ENCODE measurements at places on chromosomes 1 and 21. TPM values are rescaled to one million over a fixed set of nuclear protein-coding genes. Genes with fewer than 3 reads are reported as not detected.

DNA sequence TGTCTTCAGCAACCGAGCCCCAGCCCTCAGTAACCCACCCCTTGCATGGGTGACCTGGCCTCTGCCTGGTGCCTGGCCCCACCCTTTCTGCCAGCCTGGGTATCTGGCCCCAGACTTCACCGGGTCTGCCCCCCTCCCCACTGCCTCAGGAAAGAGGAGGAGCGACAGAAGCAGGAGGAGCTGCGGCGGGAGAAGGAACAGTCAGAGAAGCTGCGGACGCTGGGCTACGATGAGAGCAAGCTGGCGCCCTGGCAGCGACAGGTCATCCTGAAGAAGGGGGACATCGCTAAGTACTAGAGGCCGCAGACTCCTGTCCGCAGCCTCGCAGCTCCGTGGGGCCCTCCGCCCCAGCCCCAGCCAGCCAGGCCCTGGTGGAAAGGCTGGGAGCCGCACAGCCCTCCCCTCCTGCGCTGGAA lies 6.1 kb downstream of the TNFRSF25 start:
- no peak overlapping the region for H3K4me3 ChIP-seq
- peaks cover 19% of the 10 kb centered on the region for H3K4me1 ChIP-seq
- H3K27ac ChIP-seq: no peak overlapping the region
- H3K27me3 ChIP-seq: peaks cover 25% of the 10 kb centered on the region
- H3K36me3 ChIP-seq: peaks cover 60% of the 10 kb centered on the region
- no peak for DNase-seq

- peaks cover 67% of the 10 kb centered on the region for H3K4me1 ChIP-seq
- no peak overlapping the region for H3K4me3 ChIP-seq
- H3K36me3 ChIP-seq: no peaks in the 10 kb centered on the region
- H3K27ac ChIP-seq: peak overlapping the region; percentile 91
- no peaks in the 10 kb centered on the region for H3K27me3 ChIP-seq
Measured at GRCh38 chr21:41715649-41716281, 51.1 kb downstream of the RIPK4 start.

GRCh38 chr21:44929799-44930542 lies 9.3 kb upstream of the ITGB2 start:
- no peaks in the 10 kb centered on the region for H3K36me3 ChIP-seq
- H3K4me3 ChIP-seq: no peak overlapping the region
- no peak overlapping the region for H3K27ac ChIP-seq

DNA sequence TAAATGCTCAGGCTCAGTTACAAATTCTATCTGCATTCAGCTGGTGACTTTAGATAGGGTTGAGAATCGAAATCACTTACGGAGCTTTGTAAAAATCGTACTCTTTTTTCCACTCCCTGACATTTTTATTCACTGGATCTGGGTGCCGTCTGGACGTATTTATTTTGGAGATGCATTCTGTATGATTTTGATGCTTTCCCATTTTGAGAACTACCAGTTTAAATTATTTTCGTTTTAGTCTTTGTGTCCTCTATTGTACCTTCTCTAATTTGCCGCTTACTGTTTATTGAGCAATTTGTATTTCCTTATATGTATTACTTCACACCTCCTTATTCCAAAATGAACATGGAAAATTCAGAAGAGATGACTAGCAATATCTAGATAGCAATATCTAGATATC lies 96.2 kb downstream of the FASLG start:
- H3K4me3 ChIP-seq: no peak overlapping the region
- no peak for DNase-seq
- peaks cover 18% of the 10 kb centered on the region for H3K27me3 ChIP-seq
- no peak overlapping the region for H3K27ac ChIP-seq
- H3K36me3 ChIP-seq: no peaks in the 10 kb centered on the region

- H3K27me3 ChIP-seq: no peaks in the 10 kb centered on the region
- no peaks in the 10 kb centered on the region for H3K4me1 ChIP-seq
- no peak overlapping the region for H3K4me3 ChIP-seq
- no peak overlapping the region for H3K27ac ChIP-seq
- DNase-seq: no peak
Measured at GRCh38 chr1:111332190-111332589, 41.5 kb downstream of the CHIA start.

- no peaks in the 10 kb centered on the region for H3K27me3 ChIP-seq
- DNase-seq: no peak
- no peaks in the 10 kb centered on the region for H3K4me1 ChIP-seq
Measured at GRCh38 chr1:94970783-94971182, 43.9 kb upstream of the CNN3 start.

GRCh38 chr1:112717263-112717873 lies 2.2 kb upstream of the PPM1J start:
- H3K36me3 ChIP-seq: no peaks in the 10 kb centered on the region
- no peak overlapping the region for H3K27ac ChIP-seq
- no peak for DNase-seq
- H3K4me1 ChIP-seq: peaks cover 16% of the 10 kb centered on the region

GRCh38 chr1:197305925-197306324 lies 37.9 kb downstream of the CRB1 start:
- H3K4me3 ChIP-seq: no peak overlapping the region
- H3K4me1 ChIP-seq: no peaks in the 10 kb centered on the region
- H3K36me3 ChIP-seq: no peaks in the 10 kb centered on the region

- H3K27me3 ChIP-seq: peaks cover 24% of the 10 kb centered on the region
- no peak overlapping the region for H3K27ac ChIP-seq
- no peak for DNase-seq
- H3K4me3 ChIP-seq: no peak overlapping the region
- H3K4me1 ChIP-seq: no peaks in the 10 kb centered on the region
Measured at GRCh38 chr1:115882913-115883902, 42.3 kb upstream of the NHLH2 start.

DNA sequence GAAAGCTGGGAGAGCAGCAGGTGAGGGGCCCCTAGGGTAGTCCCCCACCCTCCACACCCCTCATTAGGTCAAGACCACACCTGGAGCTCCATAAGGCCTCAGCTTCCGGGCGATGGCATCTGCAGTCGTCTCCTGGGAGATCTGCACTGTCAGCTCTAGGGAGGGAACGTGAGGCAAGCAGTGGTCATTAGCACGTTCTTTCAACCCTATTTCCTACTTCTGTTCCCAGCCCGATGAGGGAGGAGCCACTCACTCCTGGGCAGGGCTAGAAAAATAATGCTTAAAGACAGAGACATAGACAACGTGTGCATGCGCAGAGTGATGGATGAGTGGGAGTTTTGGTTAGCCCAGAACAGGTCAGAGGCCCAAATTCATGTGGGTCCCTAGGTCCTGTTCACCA lies 9.7 kb downstream of the KDF1 start:
- no peak overlapping the region for H3K4me3 ChIP-seq
- peaks cover 44% of the 10 kb centered on the region for H3K36me3 ChIP-seq
- no peaks in the 10 kb centered on the region for H3K27me3 ChIP-seq
- H3K27ac ChIP-seq: peak overlapping the region; percentile 32
- DNase-seq: peak; percentile 68

DNA sequence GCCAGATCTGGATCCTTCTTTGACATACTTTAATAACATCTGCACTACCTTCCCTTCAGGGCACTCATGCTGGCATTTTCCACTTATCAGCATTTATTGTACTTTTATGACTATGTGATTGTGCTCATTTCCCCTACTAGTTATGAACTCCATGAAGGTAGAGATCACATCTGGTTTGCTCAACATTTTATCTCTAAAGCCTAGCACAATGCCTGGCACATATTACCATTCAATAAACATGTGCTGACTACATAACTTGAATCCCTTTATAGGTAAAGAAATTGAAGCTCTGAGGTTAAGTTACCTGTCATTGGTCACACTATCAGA lies 221.2 kb downstream of the HHIPL2 start:
- H3K27me3 ChIP-seq: no peaks in the 10 kb centered on the region
- H3K4me1 ChIP-seq: no peaks in the 10 kb centered on the region
- no peaks in the 10 kb centered on the region for H3K36me3 ChIP-seq
- no peak for DNase-seq

GRCh38 chr1:162087574-162087973 lies 18.1 kb downstream of the NOS1AP start:
- no peaks in the 10 kb centered on the region for H3K4me1 ChIP-seq
- no peaks in the 10 kb centered on the region for H3K27me3 ChIP-seq
- no peak for DNase-seq
- H3K27ac ChIP-seq: no peak overlapping the region
- H3K36me3 ChIP-seq: no peaks in the 10 kb centered on the region
- H3K4me3 ChIP-seq: no peak overlapping the region

DNA sequence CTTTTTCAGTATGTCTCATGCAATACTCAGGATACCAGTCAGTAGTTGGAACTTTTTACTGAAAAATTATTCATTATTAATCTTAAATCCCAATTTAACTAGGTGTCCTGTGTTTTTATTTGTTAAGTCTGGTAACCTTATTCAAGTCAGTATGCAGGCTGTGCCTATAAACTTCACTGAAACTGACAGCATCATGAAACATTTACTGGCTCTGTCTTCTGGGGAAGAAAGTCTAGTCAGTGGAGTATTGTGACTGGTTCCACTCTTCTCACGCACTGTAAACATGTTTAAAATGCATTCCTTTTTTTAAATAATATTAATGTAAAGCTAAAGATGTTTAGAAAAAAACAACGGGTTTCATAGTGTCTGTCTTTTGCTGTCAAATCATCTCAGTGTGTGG lies 739.7 kb downstream of the LTN1 start:
- no peaks in the 10 kb centered on the region for H3K27me3 ChIP-seq
- DNase-seq: no peak
- H3K27ac ChIP-seq: no peak overlapping the region
- no peak overlapping the region for H3K4me3 ChIP-seq
- peaks cover 16% of the 10 kb centered on the region for H3K4me1 ChIP-seq

- H3K27me3 ChIP-seq: no peaks in the 10 kb centered on the region
- peak; percentile 7 for DNase-seq
- no peak overlapping the region for H3K27ac ChIP-seq
- H3K4me3 ChIP-seq: no peak overlapping the region
- no peaks in the 10 kb centered on the region for H3K4me1 ChIP-seq
Measured at GRCh38 chr1:33893147-33893830, 29.4 kb downstream of the HMGB4 start.

DNA sequence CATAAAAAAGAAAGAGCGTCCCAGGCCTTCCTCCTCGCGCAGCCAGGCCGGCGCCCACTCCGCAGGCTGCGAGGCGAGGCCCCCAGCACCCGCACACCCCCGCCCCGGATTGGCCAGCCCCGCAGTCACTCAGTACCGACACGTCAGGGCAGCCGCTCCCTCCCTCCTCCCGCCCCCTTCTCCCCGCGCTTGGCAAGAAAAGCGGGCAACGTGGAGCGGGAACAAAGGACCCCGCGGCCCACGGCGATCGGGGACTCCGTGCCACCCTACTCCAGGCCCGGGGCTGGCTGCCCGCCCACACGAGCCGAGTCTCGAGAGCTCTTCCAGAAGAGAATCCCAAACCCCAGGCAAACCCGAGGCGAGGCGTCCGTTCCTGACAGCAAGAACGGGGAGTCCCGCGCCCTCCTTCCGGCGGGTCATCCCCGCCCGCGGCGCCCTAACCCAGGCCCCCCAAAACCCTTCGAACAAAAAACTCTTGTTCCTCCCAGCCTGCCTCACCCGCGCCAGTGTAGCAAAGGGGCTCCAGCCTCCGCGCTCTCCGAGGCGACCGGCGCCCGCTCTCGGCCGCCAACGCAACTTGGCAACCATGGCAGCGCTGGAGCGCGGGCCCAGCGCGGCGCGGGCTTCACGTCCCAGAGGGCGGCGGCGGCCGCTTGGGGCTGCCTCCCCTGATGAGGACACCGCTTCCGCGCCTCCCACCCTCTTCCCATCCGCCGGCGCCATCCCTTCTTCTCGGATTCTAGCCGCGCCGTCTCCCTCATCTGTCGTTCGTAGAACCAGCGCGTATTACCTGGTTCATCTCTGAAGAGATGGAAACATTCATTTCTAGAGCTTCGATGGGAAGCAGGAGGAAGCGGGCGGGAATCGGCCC lies 645 bp downstream of the IVNS1ABP start:
- no peaks in the 10 kb centered on the region for H3K36me3 ChIP-seq
- peak; percentile 93 for DNase-seq
- peak overlapping the region; percentile 98 for H3K4me3 ChIP-seq

GRCh38 chr1:54284781-54285529 lies 85.0 kb downstream of the MRPL37 start:
- DNase-seq: no peak
- no peak overlapping the region for H3K27ac ChIP-seq
- peaks cover 7% of the 10 kb centered on the region for H3K36me3 ChIP-seq

- no peaks in the 10 kb centered on the region for H3K36me3 ChIP-seq
- no peaks in the 10 kb centered on the region for H3K27me3 ChIP-seq
- H3K4me1 ChIP-seq: no peaks in the 10 kb centered on the region
- no peak overlapping the region for H3K27ac ChIP-seq
- DNase-seq: peak; percentile 7
Measured at GRCh38 chr1:13543451-13544220, 29.8 kb upstream of the LRRC38 start.

- DNase-seq: no peak
- no peak overlapping the region for H3K4me3 ChIP-seq
- H3K36me3 ChIP-seq: no peaks in the 10 kb centered on the region
- peaks cover 19% of the 10 kb centered on the region for H3K27me3 ChIP-seq
Measured at GRCh38 chr1:2497891-2498290, 21.8 kb downstream of the PLCH2 start.

DNA sequence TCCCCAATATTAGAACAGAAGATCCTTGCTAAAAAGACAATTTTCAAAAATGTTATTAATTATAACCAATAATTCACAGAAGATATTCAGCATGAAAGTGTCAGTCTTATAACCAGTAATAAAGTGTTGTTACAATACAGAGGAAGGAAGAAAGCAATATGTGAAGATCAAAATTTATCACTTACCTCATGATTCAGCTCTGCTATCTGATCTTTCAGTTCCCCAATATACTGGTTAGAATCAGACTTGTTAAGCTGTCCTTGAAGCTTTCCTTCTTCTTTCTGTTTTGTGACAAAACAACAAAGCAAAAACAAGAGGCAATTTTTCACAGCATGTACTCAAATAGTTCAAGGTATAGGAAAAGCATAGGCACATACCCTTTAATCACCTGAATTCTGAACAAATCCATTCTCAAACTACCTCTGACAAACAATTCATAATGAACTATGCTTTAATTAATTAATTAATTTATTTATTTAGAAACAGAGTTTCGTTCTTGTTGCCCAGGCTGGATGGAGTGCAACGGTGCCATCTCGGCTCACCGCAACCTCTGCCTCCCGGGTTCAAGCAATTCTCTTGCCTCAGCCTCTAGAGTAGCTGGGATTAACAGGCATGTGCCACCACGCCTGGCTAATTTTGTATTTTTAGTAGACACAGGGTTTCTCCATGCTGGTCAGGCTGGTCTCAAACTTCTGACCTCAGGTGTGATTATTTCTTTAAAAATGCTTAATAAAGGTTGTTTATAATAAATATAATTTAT lies 76.9 kb upstream of the GFI1 start:
- no peak overlapping the region for H3K4me3 ChIP-seq
- H3K4me1 ChIP-seq: no peaks in the 10 kb centered on the region
- H3K27me3 ChIP-seq: no peaks in the 10 kb centered on the region
- H3K27ac ChIP-seq: no peak overlapping the region
- DNase-seq: no peak

The F13B gene
- polyA plus RNA-seq: 28.9 TPM

The COL11A1 gene
- polyA plus RNA-seq: 4.1 TPM

The ATP1A4 gene
- 0.27 TPM for polyA plus RNA-seq

The C8B gene
- polyA plus RNA-seq: 0.06 TPM

The KIF26B gene
- 3.9 TPM for polyA plus RNA-seq

The TIE1 gene
- 18.7 TPM for polyA plus RNA-seq

The S100A16 gene
- 134 TPM for polyA plus RNA-seq

The C1orf74 gene
- polyA plus RNA-seq: 4.7 TPM

The ZMYND12 gene
- 1.3 TPM for polyA plus RNA-seq

The DYNLT5 gene
- 3.3 TPM for polyA plus RNA-seq

The GBP3 gene
- polyA plus RNA-seq: 109 TPM

The GSTM3 gene
- 132 TPM for polyA plus RNA-seq

The ERICH3 gene
- polyA plus RNA-seq: 1.1 TPM

The RPTN gene
- not detected for polyA plus RNA-seq

The GJB4 gene
- polyA plus RNA-seq: 0.10 TPM
